ENCODE measurements at places on chromosomes 3 and 15.

- no peak for DNase-seq
Measured at GRCh38 chr3:177300842-177301241, 103.6 kb upstream of the TBL1XR1 start.

GRCh38 chr15:80615783-80616391 is 79.2 kb upstream of the ABHD17C start:
- DNase-seq = no peak

- DNase-seq = no peak
Measured at GRCh38 chr3:49607796-49608195, 53.5 kb downstream of the BSN start.

- DNase-seq = no peak
Measured at GRCh38 chr3:78249294-78249693, 1209.4 kb downstream of the ROBO2 start.

- no peak for DNase-seq
Measured at GRCh38 chr3:158935846-158936245, 134.0 kb downstream of the MFSD1 start.

- peak; percentile 14 for DNase-seq
Measured at GRCh38 chr3:184874709-184875644, 63.0 kb downstream of the VPS8 start.

DNA sequence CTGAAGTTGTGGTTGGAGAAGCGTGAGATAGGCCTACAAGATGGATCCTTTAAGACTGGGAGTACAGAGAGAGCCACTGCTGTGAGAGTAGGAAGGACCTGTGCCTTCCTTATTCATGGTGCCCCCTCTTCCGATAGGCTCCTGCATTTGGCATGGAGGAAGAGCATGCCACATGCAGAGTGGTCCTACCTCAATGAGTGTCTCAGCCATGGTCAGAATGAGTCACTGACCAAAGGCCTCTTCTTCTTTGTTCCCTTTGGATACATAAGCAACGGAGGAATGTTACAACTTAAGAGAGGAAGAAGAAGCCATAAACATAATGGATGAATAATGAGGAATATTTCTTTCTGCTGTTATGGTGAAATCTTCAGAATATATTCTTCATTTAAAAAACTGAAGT is 681.2 kb upstream of the GRM7 start:
- no peak for DNase-seq

- no peak for DNase-seq
Measured at GRCh38 chr3:82038556-82038955, 277.1 kb upstream of the GBE1 start.

DNA sequence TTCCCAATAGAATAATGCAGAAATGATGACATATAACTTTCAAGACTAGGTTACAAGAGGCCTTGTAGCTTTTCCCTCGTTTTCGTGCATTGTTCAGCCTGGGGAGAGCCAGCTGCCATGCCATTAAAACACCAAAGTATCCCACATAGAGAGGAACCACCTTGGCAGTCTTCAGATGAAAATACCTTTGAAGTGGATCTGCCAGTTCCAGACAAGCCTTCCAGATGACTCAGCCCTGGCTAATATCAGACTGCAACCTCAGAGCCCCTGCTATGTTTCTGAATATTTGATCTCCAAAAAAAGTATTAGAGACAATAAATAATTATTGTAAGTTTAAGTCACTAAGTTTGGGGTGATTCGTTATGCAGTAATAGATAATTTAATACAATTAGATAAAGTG is 294.3 kb upstream of the GBE1 start:
- DNase-seq = no peak

DNA sequence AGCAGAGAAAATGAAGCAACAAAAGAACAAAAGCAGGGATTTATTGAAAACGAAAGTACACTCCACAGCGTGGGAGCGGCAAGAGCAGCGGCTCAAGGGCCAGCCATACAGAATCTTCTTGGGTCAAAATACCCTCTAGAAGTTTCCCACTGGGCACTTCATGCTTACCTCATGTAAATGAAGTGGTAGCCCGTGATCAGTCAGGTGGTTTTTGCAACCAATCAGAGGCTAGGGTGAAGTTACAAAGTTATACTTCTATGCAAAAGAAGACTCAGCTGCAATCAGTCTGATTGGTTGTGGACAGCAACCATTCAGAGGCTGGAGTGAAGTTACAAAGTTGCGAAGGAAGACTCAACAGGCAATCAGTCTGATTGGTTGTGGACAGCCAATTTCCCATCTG is 37.8 kb upstream of the TRH start:
- DNase-seq = peak; percentile 61

DNA sequence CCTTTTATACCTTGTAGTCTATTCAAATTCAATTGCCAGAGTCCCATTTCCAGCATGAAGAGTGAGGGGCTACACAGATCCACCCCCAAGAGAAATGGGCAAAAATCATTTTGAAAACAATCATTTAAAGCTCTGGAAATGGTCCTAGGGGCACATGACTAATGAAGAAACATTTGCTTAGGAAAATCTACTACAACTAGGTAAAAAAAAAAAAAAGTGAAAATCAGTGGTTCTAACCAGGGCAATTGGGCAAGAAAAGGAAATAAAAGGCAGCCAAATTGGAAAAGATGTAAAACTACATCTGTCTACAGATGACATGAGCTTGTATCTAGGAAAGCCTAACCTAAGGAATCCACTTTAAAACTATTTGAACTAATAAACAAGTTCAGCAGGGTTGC is 9.4 kb downstream of the IMPG2 start:
- no peak for DNase-seq

- no peak for DNase-seq
Measured at GRCh38 chr3:35262406-35262805, 376.9 kb upstream of the ARPP21 start.

All from CD4-positive, alpha-beta T cell treated with Interleukin-1 beta for 1 hour (primary cell).